Mesenchymal stem cell (in vitro differentiated cells and primary cell): ENCODE measurements at places on chromosomes 7 and 10.
A peak's percentile ranks its signal among the peaks of the same experiment; 100 is the strongest.

DNA sequence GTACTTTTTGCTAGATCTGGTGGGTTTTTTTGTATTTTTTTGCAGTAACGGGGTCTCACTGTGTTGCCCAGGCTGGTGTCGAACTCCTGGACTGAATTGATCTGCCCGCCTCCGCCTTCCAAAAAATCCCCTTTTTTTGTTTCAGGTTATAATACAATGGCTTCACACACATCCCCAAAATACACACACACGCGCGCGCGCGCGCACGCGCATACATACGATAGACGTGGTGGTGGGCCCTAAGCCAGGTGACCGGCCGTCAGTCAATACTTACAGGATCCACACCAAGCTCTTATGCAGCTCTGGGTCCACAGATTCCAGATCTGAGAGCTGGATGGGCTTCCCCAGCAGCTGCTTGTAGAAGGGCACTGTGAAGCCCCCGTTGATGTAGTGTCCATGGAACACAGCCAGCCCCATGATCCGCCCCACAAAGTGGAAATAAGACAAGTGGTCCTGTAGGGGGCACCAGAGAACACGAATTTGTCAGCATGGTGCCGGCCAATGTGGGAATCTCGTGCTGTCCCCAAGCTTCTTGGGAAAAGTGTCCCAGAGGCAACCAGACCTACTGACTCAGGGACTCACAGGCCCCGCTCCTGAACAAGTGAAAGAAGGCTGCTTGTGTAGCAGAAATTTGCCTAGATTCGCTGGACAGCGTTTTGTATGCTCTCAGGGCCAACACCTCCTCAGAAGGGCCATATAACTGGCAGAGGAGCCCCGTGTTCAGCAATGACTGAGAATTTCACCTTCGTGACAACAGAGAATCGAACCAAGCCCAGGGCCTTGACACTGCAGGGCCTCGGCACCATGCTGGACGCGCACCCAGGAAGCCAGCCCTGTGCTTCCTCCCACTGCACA, 103.6 kb downstream of the SMURF1 start:
- DNase-seq = peak; percentile 88
- H3K4me1 ChIP-seq = peaks cover 24% of the 10 kb centered on the region
- peak overlapping the region; percentile 55 for H3K27ac ChIP-seq
- H3K27me3 ChIP-seq = no peaks in the 10 kb centered on the region

- no peak overlapping the region for H3K27ac ChIP-seq
- peaks cover 3% of the 10 kb centered on the region for H3K36me3 ChIP-seq
- no peaks in the 10 kb centered on the region for H3K27me3 ChIP-seq
- no peak for DNase-seq
- H3K4me1 ChIP-seq = peaks cover 1% of the 10 kb centered on the region
Observed at GRCh38 chr10:72095195-72095594, 6.8 kb upstream of the SPOCK2 start.

DNA sequence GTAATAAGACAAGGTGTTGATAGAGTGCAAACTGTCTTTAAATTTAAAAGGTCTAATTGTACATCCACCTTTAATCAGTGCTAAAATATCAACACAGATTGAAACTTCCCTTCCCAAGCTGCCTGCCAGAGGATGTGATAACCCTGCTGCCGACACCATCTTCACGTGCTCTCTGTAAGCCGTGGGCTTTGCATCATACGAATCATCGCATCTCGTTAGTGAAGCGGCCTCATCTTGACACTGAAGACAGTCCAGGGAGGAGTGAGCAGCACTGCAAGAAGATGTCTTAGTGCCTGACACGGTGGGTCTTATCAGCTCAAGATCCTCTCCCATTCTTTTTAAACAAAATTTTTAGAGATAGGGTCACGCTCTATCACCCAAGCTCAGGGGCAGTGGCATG, 518.8 kb downstream of the PTPRN2 start:
- no peak overlapping the region for H3K27ac ChIP-seq
- no peak for DNase-seq
- no peaks in the 10 kb centered on the region for H3K27me3 ChIP-seq
- H3K36me3 ChIP-seq = no peaks in the 10 kb centered on the region

- no peak for DNase-seq
- H3K4me1 ChIP-seq = no peaks in the 10 kb centered on the region
Observed at GRCh38 chr7:28392289-28392688, 20.0 kb upstream of the CREB5 start.

DNA sequence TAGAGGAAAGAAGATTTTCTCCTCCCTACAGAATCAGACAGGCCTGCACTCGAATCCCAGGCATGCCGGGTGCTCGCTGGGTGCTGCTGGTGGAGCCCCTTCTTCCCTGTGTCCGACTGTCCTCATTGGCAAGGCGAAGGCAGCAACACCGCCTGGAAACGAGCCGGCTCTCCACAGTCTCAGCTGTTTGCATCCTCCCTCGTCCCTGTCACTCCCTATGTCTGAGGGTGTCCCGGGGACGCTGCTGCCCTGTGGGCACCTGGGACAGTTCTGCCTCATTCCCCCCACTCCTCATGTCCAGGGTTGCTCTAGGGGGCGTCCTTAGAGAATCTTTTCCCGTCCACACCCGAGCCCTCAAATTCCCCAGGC, 31.6 kb upstream of the TMEM72 start:
- H3K27ac ChIP-seq = no peak overlapping the region
- no peak for DNase-seq
- H3K4me3 ChIP-seq = peak overlapping the region; percentile 79
- H3K4me1 ChIP-seq = peaks cover 9% of the 10 kb centered on the region
- peaks cover 36% of the 10 kb centered on the region for H3K27me3 ChIP-seq

GRCh38 chr10:99973190-99973589, 36.6 kb downstream of the DNMBP start:
- no peak overlapping the region for H3K27ac ChIP-seq
- H3K27me3 ChIP-seq = no peaks in the 10 kb centered on the region
- H3K4me1 ChIP-seq = peaks cover 6% of the 10 kb centered on the region
- no peak for DNase-seq

DNA sequence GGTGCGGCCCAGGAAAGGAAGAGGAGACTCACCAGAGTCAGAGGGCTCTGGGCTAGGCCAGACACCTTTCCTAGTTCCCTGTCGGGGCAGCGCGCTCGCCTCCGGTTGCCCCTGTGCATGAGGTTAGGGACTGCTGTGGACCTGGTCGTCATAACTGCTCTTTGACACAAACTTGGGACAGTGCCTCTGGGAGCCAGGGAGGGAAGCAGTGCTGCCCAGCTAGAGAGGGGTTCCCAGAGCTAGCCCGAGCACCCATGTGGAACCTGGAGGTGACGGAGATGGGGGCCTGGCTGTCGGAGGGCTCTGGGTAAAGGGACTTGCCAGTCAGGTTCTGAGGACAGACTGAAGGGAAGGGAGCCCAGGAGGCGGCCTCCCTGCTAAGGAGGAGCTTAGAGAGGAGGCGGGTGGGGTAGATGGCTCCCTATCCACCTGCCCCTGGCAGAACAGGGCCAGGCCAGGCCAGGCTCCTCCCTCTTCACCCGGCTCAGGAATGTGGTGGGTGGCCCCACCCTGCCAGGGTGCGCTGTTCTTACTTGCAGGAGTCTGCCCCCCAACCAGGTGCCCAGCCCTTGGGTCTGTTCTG, 29.7 kb downstream of the AGAP3 start:
- peaks cover 40% of the 10 kb centered on the region for H3K4me1 ChIP-seq
- DNase-seq = peak; percentile 26
- H3K36me3 ChIP-seq = peaks cover 60% of the 10 kb centered on the region
- H3K27ac ChIP-seq = no peak overlapping the region
- H3K4me3 ChIP-seq = peak overlapping the region; percentile 57

DNA sequence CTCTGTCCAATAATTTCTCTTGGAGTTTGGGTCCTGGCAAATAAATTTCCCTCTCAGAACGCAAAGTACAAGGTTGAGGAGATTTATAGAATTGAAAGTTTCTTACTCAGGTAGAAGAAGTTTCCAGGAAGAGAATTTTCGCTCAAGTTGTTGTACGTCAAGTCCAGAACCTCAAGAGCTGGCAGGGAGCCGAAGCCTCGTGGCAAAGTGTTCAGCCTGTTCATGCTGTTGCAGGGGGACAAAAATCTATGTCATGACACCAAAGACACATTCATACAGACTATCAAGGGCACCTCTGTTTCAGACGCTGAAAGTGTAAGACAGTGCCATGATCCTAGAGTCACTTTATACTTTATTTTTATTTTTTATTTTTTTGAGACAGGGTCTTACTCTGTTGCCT, 62.5 kb downstream of the RSU1 start:
- H3K4me1 ChIP-seq = peaks cover 4% of the 10 kb centered on the region
- no peaks in the 10 kb centered on the region for H3K27me3 ChIP-seq
- no peak overlapping the region for H3K27ac ChIP-seq
- peaks cover 77% of the 10 kb centered on the region for H3K36me3 ChIP-seq

DNA sequence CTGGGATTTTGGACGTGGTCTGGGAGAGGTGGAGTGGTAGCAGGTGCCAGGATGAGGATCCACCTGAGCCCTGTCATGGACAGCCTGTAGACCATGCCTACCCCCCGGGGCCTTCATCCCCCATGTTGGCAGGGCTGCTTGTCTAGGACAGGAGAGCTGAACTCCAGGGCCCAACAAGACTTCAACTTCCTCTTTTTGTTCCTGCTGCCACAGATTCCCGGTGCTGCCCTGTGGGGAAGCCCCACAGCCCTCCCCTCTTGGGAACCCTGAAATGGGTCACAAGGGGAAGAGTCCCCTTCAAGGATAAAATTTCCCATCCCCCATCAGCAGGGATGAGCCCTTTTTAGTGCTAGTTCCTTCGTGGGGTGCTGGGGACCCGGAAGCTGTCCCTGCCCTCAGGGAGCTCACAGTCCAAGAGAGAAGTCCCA, 1.3 kb upstream of the CUEDC2 start:
- H3K27ac ChIP-seq = no peak overlapping the region
- H3K27me3 ChIP-seq = peaks cover 32% of the 10 kb centered on the region

DNA sequence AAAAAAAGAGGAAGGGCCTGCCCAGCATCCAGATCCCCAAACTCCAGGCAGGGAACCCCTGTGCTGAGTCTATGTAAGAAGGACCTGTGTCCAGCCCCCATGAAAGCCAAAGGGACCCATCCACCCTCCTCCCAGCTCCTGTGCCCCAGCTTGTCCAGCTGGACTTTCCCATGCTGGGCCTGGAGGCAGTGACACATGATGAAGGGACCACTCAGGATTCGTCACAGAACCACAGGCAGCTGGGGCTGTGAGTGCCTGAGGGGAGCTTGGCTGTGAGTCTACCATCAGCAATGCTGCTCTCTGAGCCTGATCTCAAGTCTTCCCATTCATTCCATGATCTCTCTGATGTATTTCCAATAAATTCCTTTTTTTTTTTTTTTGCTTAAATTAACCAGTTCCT, 36.2 kb upstream of the MNX1 start:
- DNase-seq = no peak
- no peaks in the 10 kb centered on the region for H3K36me3 ChIP-seq
- peaks cover 3% of the 10 kb centered on the region for H3K4me1 ChIP-seq
- no peaks in the 10 kb centered on the region for H3K27me3 ChIP-seq
- H3K27ac ChIP-seq = no peak overlapping the region

- H3K4me3 ChIP-seq = no peak overlapping the region
- no peak overlapping the region for H3K27ac ChIP-seq
- H3K27me3 ChIP-seq = no peaks in the 10 kb centered on the region
- DNase-seq = no peak
- H3K4me1 ChIP-seq = no peaks in the 10 kb centered on the region
Observed at GRCh38 chr7:159238541-159238940, 93.9 kb upstream of the VIPR2 start.

DNA sequence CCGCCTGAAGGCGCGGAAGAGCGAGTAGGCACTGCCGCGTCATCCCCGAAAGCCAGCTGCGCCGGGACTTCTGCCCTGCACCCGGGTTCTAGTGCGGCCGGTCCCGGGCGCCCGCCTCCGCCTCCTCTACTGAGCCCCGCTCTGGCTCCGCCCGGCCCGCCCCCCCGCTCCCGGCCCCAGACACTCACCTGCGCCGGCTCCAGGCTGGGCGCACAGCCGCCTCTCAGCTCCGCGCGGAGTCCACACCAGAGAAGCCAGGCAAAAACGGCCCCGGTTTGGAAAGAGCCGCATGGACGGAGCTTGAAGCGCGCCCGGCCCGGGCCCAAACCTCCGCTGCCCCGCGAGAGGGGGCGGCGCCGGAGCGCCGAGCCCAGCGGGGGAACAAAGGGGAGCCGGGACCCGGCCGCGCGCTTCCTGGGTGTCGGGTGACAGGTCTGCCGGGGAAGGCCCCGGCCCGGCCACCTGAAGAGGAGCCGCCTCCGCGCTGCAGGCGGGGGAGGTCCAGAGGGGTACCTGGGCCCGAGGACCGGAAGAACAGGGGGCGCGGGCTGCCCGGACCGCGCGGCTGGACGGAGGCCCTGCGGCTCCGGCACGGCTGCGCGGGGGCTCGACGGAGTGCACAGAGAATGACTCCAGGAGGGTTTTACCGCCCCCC, 168.2 kb downstream of the NRF1 start:
- H3K4me1 ChIP-seq = peaks cover 36% of the 10 kb centered on the region
- no peak overlapping the region for H3K27ac ChIP-seq
- H3K27me3 ChIP-seq = peaks cover 85% of the 10 kb centered on the region

DNA sequence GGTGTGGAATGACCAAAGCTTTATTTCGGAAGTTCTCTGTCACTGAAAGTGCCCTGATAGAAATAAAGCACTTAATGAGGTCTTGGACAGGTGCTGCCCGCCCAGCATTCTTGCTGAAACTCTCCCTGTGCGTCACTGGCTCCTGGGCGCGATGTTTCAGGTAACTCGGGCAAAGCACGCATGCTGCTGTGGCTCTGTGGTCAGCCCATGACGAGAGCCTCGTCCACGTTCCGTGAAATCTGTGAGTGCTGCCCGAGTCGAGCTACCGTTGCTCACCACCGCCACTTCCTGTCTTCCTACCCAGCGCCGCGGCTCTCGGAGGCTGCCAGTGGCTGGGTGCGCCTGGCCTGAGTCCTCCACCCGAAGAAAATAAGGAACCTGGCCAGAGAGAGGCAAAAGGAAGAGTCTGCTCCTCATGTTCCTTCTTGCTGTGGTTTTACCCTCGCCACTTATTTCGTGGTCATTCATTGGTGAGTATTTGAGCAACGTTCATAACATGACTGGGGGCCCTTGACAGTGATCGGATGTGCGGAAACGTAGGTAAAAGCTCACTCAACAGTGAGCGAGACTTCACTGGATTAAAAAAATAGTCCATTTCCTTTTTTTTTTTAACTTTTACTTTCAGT, 95.5 kb downstream of the MAP3K8 start:
- no peak overlapping the region for H3K4me3 ChIP-seq
- no peaks in the 10 kb centered on the region for H3K36me3 ChIP-seq
- no peak for DNase-seq
- no peak overlapping the region for H3K27ac ChIP-seq
- H3K27me3 ChIP-seq = no peaks in the 10 kb centered on the region
- no peaks in the 10 kb centered on the region for H3K4me1 ChIP-seq

- peak; percentile 17 for DNase-seq
- H3K27ac ChIP-seq = no peak overlapping the region
- no peak overlapping the region for H3K4me3 ChIP-seq
- no peaks in the 10 kb centered on the region for H3K27me3 ChIP-seq
- no peaks in the 10 kb centered on the region for H3K36me3 ChIP-seq
Observed at GRCh38 chr10:94006591-94007550, 13.1 kb downstream of the PLCE1 start.

- peaks cover 4% of the 10 kb centered on the region for H3K4me1 ChIP-seq
- H3K27me3 ChIP-seq = no peaks in the 10 kb centered on the region
- no peak overlapping the region for H3K4me3 ChIP-seq
- H3K36me3 ChIP-seq = peaks cover 11% of the 10 kb centered on the region
Observed at GRCh38 chr7:27611059-27611458, 51.6 kb downstream of the HIBADH start.
